ENCODE measurements at places on chromosomes 11 and 22.

DNA sequence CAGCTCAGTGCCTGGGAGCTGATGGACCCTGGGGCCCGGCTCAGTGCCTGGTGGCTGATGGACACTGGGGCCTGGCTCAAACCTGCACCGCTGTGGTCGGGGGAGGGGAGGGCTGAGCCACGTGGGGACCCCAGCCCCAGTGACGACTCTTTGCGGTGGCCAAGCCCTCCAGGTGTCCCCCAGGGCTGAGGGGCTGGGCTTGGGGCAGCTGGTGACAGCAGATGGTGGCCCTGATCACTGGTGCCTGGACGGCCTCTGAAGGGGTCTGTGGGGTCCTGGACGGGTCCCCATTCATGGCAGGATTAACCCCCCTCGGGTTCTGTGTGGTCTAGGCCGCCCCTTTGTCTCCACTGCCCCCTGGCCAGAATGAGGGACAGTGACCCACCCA lies 3.4 kb upstream of the MUC5B start:
- DNase-seq = no peak

- no peak for DNase-seq
Measured at GRCh38 chr11:36098853-36099375, 155.1 kb downstream of the LDLRAD3 start.

- no peak for DNase-seq
Measured at GRCh38 chr22:44088976-44089570, 65.0 kb downstream of the PARVB start.

DNA sequence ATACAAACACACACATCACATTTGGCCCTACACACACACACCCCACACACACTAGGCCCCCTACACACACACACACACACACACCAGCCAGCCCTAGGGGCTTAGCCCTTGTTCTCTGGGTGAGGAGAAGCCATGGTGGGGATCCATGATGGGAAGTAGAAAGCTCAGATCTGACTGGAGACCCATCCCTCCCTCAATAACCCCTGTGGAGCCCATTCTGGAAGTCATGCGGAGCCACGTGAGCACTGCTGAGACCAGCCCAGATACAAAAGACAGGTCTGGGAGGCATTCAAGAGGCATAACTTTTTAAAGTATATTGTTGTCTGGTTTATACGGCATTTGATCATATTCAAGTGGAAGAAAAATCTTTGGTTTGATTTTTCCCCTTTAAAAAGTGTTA lies 448.5 kb downstream of the SOX6 start:
- no peak for DNase-seq

DNA sequence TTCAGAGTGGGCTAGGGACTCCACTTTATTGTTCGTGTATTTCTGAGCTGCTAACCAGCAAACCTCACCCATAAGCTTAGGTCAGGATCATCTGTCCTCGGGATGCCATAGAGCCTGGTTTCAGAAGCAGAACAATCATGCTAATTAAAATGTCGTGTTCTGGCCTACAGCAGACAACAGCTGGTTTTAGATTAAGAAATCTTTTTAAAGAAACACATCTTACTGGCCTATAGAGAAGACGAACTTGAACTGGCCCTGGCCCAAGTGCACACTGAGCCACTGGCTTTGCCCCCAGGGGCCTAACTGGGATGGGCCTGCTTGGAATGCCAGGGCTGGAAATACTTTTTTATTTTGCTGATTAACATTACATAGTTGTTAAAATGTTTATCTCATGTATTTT lies 63.2 kb downstream of the ALX4 start:
- DNase-seq = peak; percentile 24

DNA sequence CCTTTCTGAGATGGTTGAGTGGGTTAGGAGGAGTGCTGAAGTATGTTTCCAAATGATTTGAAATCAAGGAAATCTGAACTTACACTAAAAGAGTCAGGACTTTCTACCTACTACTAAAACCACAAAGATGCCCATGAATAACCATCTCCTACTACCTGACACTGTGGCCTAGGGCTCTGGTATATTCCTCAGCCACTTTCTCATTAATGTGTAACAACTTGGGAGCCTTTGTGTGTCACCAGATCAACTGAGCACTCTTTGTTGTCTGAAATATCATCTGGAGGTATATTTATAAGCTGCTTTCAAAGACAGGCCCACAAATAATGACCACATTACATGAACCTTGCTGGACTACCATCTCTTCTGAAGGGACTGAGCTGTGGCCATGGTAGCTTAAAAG lies 43.9 kb downstream of the RELT start:
- no peak for DNase-seq

DNA sequence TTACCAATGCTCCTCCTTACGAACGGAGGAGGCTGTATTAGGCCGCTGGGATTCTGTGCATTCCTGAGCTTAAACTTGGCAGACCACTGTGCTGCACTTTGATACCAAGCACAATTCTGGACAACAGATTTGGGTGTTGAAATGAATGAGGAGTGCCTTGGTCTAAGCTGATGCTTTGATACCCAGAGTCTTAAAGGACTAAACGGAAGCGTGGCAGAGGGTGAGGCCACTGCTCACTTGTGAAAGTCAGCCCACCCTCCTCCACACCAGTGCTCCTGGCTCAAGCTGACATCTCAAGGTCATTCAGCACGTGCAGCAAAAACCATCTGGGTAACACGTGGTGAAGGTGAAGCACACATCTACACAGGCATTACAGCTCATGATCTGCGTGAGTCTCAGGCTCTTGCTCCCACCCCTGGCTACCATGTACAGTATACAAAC lies 85.9 kb downstream of the MICAL3 start:
- peak; percentile 55 for DNase-seq

- no peak for DNase-seq
Measured at GRCh38 chr11:65867284-65868071, 5.1 kb downstream of the EFEMP2 start.

DNA sequence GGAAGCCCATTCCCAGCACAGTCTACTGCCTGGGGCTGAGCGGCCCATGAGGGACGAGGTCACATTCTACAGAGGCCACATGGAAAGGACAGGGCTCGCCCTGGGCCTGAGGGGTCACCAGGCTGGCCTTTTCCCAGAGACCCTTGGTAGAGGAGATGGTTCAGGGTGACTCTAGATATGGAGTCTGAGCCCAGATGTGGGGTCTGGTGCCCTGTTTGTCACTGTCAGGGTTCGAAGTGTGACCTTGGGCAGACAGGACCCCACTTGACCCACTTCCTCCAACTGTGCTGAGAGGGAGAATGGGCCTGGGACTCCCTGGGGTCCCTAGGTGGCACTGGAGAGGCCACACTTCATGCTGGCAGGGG lies 81.0 kb downstream of the MYEOV start:
- DNase-seq = no peak

- DNase-seq = peak; percentile 7
Measured at GRCh38 chr11:111417011-111417765, 38.1 kb upstream of the POU2AF1 start.

DNA sequence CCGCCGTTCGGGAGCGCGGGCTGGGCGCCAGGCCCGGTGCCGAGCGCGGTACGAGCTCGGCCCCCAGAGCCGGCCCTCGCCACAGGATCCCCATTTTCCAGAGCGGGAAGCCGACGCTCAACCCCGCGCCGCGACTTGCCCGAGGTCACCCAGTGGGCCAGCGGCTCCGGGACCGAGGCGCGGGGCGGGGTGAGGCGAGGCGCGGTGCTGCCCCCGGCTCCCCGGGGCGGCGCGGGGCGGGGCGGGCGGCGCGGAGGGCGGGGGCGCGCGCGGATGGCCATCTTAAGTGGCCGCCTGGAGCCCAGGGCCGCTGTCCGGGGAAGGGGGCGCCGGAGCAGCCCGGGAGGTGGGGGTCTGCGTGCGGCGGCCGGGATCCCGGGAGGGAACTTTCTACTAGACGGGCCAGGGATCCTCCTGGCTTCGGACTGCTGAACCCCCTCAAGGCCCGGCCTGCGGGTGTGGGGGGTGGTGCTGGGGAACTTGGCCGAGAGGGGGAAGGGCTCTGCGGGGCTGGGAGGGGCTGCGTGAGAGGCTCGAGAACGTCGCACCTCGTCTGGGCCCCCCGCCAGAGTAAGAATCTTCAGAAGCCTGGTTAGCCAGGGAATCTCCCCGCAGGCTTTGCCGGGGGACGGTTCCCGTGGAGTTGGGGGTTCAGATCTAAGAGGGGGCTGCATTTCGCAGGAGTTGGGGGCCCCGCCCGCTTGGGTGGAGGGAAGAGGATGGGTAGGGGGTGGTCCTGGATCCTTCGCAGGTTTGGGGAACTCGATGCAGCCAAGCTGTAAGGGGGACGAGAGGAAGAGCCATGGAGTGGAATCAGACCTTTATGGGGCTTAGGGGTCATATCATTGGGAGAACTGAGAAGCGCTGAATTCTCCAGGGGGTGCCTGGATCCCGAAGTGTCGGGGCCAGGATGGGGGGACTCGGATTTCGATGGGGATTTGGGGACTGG lies 678 bp upstream of the INPPL1 start:
- peak; percentile 72 for DNase-seq

GRCh38 chr11:34439610-34440198 lies 970 bp downstream of the CAT start:
- DNase-seq = no peak

DNA sequence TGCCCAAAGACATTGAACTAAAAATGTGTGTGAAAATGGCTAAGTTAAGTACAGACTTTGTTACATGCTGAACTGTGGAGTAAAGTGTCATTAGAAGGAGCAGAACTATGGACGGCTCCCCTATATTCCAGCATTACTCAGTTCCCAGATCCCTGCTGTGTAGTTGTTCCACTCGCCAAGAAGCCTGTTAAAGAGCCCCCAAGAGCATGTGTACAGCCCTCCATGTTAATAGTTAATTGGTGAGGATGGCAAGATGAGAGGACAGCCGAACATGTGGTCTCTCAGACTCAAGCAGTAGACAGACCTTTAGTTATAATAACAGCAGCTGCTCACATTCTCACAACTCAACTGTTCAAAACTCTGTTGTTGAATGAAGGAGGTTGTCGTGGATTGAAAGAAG lies 127.4 kb downstream of the ELP4 start:
- no peak for DNase-seq

DNA sequence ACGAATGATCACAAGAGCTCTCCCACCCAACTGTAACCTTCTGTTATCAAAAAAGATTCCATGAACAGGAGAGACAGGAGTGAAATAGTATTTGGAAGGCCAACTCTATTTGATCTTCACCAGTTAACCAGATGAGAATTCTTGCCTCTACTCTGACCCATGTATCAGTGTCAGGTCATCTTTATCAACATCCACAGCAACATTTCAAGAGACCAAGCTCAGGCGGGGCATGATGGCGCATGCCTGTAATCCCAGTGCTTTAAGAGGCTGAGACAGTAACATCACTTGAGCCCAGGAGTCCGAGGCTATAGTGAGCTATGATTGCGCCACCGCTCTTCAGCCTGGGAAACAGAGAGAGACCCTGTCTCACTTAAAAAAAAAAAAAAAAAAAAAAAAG lies 62.3 kb downstream of the GAB2 start:
- DNase-seq = no peak

GRCh38 chr22:21055880-21056319 lies 10.2 kb downstream of the LRRC74B start:
- no peak for DNase-seq

DNA sequence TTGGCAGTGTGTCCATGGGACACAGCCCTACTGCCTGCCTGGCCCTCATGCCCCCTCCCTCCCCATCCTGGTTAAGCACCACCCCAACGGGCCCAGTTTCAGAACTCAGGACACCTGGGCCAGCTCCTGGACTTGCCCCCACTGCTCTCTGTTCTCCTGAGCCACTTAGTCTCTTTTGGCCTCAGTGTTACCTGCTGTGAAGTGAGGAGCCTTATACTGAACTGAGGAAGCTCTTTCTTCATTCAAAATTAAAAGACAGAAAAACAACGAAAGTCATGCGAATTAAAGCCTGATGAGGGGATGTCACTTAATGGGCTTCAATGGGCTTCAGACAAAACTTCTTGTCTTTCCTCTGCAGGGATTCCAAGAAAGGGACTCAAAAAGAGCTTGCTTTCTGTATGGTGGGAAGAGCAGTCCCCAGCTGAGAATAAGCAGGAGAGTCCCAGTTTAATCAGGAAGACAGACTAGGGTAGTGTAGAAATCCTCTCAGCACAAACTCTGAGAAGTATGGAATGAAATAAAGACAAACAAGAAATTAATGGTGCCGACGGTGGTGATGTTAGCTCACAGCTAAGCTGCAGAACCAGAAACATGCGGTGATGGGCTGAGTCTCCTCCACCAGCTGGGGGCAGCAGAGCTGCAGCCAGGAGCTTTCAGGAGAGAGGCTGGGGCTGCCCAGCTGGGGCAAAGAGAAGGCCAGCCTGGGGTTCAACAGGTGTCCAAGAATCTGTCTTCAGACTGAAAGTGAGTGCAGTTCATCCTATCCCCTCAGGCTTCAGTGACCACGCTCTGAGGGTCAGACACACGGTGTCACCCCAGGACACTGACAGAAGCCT lies 101.0 kb downstream of the GGTLC2 start:
- DNase-seq = no peak

- peak; percentile 40 for DNase-seq
Measured at GRCh38 chr11:123020968-123021367, 39.3 kb upstream of the BSX start.

DNA sequence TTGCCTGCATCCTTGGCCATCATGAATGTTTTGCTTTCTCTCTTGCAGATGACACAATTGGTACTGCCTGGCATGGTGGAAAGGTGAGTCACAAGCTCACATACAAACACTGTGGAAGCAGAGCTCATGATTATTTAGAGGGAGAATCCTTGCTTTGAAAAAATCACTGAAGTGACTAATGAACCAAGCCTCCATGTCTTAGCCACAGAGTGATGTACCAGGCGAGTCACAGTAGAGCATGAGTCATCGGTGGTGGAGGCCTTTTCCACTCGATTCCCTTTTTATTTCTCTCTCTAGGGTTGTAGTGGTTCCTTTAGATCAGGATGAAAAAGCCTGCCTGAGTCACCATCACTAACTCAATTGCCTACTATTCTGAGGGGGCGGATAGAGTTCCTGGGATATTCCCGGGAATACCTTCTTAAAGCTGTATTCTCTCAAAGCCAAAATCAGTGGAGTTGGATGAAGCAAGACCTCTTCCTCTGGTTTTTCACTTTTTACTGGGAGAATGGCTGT lies 49.6 kb upstream of the ALKBH3 start:
- peak; percentile 100 for DNase-seq

DNA sequence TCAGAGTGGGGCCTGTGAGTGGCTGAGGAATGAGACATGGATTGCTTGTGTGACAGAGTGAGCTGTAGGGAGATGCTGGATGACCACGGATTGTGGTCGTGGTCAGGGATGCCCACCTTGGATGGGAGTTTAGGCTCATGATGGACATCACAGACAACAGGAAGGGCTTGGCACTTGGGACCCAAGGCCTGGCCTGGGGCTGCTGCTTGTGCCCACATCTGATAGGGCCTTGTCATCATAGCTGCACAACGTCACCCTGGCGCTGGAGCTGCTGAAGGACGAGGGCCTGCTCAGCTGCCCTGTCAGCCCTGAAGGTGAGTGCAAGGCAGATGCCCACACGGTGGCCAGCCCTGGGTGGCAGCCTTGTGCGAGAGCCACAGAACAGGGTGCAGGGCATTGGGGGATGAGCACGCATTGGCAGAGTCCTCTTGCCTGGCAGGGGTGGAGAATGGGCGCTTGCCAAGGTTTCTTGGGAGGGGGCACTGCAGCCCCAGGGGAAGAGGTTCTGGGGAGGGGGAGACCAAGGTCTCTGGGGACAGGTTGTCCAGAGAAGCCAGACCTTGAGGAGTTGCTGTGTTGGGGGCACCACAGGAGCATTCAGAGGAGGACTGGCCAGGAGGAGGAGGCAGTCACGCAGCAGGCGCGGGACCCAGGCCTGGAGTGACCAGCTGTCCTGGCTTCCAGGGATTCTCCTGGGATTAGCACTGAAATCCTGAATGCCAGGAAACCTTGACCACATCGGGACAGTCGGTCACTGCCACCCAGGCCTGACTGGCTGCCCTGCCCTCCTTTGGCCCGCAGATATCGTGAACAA lies 25.0 kb downstream of the PARVG start:
- DNase-seq = no peak

All from fibroblast of lung (primary cell).